ENCODE measurements at places on chromosomes 6 and 20. TPM values are rescaled to one million over a fixed set of nuclear protein-coding genes. Genes with fewer than 3 reads are reported as not detected.

DNA sequence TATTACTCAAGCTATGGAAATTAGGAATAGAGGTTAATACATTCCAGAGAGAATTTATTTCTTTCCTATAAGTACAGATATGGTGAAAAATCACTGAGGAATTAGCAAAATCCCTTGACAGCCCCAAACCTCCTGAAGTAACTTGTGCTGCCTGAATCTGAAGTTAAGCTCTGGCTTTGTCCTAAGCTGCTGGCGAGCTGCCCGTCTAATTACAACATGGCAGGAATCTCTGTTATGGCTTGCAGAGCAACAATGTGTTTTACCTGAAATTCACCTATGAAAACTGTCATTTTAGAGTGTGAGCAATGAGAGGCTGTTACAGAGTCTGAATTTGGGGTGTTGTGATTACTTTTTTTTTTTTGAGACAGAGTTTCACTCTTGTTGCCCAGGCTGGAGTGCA, 22.5 kb upstream of the IYD start:
- no peak for DNase-seq

DNA sequence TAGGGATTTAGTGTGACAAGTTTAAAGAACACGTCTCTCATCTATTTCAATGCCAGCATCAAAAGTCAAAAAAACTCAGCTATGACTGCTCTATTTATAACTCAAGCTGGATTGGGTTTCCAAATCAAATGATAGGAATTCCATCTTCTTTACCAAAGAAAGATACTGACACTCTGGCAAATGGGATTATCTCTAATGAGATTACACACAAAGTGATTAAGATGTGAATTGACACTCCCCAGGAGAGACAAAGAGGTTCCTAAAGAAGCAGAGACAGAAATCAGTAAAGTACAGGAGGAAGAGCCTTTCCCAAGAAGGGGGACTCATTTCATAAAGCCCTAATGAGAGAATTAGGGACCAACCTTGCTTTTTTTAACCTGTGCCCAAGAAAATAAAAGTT, 92.1 kb downstream of the ID4 start:
- no peak for DNase-seq

DNA sequence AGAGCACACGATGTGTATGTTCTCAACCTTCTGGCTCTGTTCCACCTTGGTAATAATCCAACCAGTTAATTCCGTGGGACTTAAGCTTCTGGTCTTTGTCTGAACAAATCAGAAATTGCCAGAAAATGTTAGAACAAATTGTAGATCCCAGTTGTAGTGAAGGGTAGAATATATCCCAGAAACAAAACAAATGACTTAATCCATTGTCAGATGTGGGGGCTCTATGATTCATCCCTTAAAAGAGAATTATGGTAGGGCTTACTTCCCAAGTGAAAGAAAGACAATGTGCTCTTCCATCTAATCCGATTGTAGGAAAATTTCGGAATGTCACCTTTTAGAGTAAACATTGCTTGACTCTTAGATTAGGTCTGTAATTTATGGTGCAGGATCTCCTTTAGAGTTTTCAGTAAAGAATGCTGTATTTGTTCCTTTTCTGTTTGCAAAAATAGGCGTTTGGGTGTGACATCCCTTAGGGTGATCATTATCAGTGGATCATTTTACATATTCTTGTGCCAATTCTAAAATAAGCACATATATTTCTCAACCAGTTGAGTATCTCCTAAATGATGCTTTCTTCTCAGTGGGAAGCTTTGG, 234.5 kb upstream of the ZNF217 start:
- no peak for DNase-seq

KCNS1 gene
- 0.16 TPM for total RNA-seq

GRCh38 chr20:59837623-59838394, 95.6 kb downstream of the SYCP2 start:
- DNase-seq, result no peak

DNA sequence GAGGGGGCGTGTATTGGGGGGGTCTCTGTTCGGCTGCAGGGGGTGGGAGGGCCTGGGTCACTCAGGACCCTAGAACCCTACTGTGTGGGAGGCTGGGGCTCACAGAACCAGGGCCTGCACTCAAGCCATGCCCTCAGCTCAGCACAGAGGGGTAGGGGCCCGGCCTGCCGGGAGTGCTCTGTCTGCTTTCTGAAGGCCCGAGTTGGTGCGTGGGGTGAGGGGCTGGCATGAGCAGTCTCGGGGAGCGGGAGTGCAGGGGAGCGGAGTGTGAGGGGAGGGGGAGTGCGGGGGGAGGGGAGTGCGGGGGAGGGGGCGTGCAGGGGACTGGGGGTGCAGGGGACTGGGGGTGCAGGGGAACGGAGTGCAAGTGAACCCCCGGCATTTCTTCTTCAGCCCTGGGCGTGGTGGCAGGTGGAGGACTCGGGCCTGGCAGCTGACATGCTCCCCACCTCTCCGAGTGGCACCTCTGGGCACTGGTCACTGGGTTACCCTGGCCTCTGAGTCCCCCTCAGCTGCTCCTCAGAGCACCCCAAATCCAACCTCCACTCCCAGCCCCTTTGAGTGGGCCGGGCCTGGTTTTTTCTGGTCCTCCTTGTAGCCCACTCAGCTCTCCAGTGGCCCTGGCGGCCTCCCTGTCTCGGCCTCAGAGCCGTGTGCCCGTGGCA, 1.0 kb downstream of the COL20A1 start:
- DNase-seq, result no peak

- DNase-seq, result no peak
Measured at GRCh38 chr6:160500639-160501038, 152.5 kb downstream of the SLC22A3 start.

AKAP12 gene
- total RNA-seq, result 0.63 TPM

Data from activated T-cell treated with anti-CD3 and anti-CD28 coated beads, Interleukin-2, amount 50 U/mL, for 4 hours (primary cell).